ENCODE measurements at places on chromosomes 13 and 19.

DNA sequence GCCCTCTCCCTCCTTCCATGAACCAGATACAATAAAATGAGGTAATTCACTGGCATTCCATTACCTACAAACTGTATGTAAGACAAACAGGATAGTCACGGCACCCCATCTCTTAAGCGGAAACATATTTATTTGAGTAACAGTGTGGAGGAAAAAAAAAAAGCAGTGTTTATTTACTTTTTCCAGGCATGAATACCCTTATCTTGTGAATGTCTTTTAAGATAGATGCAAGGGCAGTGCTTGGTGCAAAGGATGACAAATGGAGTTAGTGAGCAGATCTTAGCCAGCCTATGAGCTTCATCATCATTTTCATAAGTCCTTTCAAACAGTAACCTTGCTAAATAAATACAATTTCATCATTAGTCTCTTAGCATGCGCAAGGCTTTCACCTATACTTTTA is 1661.8 kb upstream of the SPRY2 start:
- DNase-seq: no peak

- no peak for DNase-seq
These were observed 571 bp downstream of the SAFB2 start for GRCh38 chr19:5621945-5622464.

DNA sequence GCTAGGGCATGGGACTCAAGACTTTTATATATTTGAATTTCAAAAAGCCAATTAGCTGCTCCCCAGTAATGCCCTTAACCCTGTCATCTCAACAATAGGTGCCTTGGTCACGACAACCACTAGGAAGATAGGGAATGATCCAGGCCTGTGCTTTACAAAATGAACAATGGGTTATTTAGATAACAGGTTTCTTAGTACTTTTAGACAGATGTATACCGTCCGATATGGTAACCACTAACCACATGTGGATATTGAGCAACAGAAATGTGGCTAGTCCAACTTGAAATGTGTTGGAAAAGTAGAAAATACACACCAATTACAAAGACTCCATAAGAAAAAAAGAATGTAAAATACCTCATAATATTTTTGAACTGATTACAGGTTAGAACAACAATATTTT is 201.2 kb downstream of the LHFPL6 start:
- DNase-seq: no peak

DNA sequence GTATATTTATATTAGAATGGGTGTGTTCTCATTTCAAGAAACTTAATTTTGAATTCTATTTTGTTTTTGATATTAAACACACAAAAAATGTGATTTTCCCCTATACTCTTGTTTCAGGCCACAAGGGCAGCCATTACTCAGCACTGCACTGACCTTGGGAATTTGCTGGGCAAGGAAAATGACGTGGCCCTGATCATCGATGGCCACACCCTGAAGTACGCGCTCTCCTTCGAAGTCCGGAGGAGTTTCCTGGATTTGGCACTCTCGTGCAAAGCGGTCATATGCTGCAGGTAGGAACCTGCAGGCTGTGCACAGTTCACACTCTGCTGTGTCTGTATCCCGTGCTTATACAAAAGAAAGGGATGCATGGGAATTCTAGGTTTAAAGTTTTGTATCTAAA is 327.3 kb downstream of the ATP8A2 start:
- no peak for DNase-seq

- no peak for DNase-seq
These were observed 6.6 kb upstream of the TPTE2 start for GRCh38 chr13:19567820-19568534.

DNA sequence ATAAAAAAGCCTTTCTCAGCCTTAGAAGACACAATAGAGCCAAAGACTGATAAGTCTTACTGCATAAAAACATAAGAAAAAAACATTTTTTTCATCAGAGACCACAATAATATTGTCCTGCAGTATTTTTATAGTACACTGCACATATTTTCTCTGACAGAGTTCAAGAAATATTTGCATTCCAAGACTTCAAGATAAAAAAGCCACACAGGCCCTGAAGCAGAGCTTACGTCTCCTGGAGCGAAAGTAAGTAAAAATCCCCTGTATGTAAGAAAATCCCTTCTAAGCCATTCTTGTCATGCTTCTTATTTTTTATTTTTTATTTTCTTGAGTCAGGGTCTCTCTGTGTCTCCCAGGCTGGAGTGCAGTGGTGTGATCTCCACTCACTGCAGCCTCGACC is 755.9 kb downstream of the LIG4 start:
- DNase-seq: no peak

- DNase-seq: no peak
These were observed 47.5 kb upstream of the MED4 start for GRCh38 chr13:48142436-48142835.

- DNase-seq: no peak
These were observed 13.5 kb upstream of the GAS6 start for GRCh38 chr13:113877149-113877990.

GRCh38 chr13:21006141-21007005 is 55.0 kb downstream of the LATS2 start:
- DNase-seq: no peak

DNA sequence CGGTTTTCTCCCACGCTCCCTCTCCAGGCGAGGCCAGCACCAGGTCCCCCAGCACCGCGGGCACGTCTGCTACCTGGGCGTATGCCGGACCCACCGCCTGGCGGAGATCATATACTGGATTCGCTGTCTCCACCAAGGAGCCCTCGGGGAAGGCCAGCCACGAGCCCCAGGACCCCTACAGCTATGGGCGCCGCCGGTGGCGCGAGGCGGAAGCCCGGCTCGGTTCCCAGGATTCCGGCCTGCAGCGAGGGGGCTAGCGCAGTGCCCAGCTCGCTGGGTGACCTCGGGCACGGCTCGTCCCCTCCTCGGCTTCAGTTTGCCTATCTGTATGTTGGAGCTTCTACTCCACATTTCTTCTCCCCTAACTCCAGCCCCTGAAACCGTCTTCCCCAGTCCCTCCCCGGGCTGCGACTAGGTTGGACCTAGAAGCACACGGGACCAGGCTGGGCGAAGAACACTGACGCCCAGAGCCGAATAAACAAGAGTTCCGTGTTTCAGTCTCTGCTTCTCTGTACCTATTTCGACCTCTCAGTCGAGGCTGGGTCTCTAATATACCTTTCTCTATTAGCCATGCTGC is 749 bp upstream of the CPT1C start:
- DNase-seq: no peak

DNA sequence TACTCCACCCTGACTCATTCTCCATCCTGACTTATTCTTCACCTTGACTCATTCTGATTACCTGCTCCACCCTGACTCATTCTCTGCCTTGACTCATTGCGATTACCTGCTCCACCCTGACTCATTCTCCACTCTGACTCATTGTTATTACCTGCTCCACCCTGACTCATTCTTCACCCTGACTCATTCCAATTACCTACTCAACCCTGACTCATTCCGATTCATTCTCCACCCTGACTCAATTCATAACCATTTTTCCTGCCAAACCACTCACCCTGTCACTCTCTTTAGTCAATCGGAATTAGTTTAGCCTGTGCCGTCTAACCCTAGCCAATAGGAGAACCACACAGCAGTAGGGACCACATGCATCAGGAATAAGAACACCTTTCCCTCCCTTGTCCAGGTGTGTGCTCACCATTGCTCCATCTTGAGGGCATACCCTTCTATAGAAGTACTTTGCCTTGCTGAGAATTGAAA is 1227.4 kb upstream of the PCDH20 start:
- DNase-seq: no peak

DNA sequence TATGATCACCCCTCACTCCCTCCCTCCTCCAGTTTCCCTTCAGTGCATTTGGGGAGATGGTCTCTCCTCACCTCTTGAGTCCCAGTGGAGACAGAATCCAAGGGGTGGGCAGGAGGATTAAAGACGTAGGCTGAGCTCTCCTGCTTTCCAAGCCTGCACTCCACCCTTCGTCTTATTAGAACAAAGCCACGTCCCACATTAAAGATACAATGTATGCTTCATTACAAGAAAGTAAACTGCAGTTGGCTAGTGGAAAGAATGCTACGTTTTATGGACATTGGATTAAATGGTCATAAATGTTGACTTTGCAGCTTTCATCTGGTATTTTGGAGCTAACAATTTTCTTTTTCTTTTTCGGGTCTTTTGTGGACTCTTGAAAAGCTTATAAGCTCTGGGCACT is 1.5 kb upstream of the KLK11 start:
- no peak for DNase-seq

DNA sequence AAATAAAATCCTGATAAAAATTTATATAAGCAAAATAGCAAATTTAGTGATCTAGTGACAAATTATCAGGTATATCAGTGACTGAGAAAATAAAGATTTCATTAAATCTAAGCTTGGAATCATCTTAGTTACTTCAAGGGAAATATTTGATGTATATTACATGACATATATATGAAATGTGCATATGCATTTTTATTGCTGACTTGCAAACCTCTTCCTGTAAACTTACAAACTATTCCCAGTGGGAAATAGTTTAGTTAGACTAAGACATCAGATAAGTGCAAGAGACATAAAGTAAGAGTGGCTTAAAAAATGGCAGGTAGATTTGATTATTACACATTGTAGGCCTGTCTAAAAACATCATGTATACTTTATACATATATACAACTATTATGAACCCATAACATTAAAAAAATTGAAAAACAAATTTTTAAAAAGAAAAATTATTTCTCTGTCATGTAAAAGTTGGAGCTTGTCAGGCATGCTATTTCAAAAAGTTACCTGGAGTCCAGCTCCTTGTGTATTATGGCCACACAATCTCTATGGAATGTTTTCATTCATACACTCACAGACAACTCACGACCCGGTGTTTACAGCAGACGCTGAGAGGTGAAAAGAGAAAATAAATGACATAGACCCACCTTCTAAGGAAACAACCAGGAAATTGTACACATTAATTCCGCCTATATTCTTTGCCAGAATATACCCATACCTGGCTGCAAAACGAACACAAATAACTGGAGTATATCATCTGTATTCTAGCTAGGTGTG is 724.5 kb downstream of the SLITRK6 start:
- no peak for DNase-seq

DNA sequence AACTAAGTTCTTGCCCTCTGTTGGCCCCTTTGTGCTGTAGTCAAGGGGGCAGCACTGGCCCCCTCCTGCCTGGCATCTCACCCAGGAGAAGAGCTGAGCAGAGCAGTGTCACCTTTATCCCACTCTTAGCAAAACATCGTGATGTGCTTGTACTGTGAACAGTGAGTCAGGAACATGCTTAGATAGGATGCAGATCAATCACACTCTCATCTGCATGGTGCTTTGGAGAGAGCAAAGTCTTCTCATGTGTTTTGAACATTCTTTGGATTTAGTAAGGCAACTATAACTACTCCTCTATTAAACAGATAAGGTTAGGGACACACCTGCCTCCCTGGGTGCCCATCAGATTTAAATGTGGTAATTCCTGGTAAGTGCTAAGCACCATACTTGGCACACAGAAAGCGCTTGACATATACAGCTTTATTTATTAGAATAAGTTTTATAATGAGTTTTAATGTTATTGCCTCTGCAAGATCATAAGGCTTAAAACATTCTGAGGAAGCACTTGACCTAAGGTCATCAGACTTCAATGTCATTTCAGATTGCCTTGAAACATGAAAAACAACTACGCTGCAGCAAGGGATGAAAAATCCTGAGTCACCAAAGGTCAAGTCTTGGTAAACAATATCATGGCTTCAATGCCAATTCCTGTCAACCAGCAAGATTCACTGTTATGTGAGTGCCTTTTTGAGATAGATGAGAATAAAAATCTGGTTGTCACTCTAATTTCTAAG is 82.4 kb upstream of the IRS2 start:
- DNase-seq: no peak

GRCh38 chr19:17436874-17437267 is 11.6 kb downstream of the TMEM221 start:
- DNase-seq: no peak

DNA sequence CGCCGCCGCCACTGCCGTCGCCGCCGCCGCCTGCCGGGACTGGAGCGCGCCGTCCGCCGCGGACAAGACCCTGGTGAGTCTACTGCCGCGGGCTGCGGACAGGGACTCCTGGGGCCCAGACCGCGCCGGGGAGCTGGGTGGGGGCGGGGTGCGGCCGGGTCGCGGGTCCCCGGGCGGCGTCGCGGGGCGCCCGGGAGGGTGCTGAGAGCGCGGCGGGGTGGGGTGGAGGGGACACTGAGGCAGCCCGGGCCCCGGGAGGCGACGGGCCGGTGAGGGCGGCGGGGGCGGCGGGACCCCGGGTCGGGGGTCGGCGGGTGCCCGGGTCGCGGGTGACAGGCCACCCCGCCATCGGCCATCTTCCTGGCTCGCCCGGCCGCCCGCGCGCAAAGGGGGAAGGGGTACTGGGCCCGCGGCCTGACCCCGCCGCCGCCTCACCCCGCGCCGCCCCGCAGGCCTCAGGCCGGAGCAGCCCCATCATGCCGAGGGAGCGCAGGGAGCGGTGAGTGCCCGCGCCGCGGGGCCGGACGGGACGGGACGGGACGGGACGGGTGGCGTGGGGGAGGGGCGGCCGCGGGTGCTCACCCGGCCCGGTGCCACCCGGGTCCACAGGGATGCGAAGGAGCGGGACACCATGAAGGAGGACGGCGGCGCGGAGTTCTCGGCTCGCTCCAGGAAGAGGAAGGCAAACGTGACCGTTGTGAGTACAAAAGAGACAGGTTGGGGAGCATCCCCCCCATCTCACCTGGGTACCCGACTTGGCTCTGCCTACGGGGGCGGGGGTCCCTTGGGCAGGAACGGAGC is 489 bp downstream of the CCNE1 start:
- no peak for DNase-seq

GRCh38 chr19:45119582-45119981 is 26.6 kb downstream of the PPP1R37 start:
- DNase-seq: no peak

GRCh38 chr19:52981329-52981728 is 18.6 kb upstream of the ZNF816 start:
- DNase-seq: no peak

DNA sequence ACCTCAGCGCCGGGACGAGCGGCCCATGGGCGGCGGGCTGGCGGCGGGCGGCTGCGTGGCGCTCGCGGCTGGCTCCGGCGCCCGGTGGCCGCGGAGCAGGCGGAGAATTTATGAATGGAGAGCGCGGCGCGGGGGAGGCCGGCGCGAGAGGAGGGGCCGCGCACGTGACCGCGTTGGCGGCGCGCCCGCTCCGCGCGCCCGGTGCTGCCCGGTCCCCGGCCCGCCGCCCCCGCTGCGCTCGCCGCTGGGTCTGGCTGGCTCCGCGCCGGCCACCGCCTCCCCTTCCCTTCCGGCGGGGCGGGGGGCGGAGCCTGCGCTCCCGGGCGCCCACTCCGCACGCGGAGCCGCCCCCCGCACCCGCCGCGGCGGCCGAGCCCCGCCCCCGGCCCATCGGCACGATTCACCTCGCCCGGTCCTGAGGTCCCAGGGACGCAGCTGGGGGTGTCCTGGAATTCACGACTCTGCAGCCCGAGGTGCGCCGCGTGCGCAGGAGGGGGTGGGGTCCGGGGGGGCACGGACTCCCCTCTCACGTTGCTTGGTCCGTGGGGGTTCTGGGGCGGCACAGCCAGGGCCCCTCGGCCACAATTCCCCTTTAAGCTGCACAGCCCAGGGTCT is at the start of gene CBARP:
TSS of gene CBARP (minus strand) at position 252 of the 615 bp plus-strand sequence. CDS start 1,905 bp downstream, outside the sequence.
- DNase-seq: no peak

- DNase-seq: no peak
These were observed at the start of gene WTIP for GRCh38 chr19:34480971-34481841. TSS of gene WTIP (plus strand) at chr19:34481758. CDS start at chr19:34481975, 217 bp downstream.

- DNase-seq: no peak
These were observed 988 bp upstream of the CCDC169 start for GRCh38 chr13:36298535-36299068.

- DNase-seq: no peak
These were observed 46.6 kb upstream of the SLC15A1 start for GRCh38 chr13:98798849-98799645.

Data from activated CD8-positive, alpha-beta memory T cell treated with anti-CD3 and anti-CD28 coated beads for 48 hours (primary cell).